ENCODE measurements at places on chromosomes 5 and 9.

GRCh38 chr9:116837018-116837989 is 150.2 kb downstream of the TRIM32 start:
- DNase-seq = no peak

GRCh38 chr9:95876595-95876994 is 1.1 kb downstream of the ERCC6L2 start:
- DNase-seq = no peak

GRCh38 chr5:59760785-59761348 is 132.7 kb downstream of the PDE4D start:
- DNase-seq = no peak

DNA sequence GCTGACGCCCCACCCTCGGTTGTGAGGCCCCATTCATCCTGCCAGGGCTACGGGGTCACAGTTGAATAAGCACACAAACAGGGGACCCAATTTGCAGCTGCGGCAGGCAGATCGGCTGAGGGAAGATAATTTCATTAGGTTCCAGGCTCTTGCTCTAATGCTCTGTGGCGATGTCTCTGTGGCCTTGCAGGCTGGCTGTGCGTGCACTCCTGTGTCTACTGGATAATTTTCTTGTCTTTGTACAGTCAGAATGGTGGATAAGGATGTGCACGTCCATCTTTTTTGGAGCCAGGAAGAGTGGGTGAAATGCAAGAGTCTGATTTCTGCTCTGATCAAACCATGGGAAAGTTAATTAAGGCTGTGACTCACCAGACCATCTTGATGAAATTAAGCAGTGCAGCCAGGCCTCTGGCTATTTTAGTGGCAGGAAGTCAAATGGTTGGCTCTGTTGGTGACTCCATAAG is 39.2 kb downstream of the NSG2 start:
- no peak for DNase-seq

GRCh38 chr5:56759521-56760216 is 55.7 kb upstream of the MAP3K1 start:
- DNase-seq = no peak

- no peak for DNase-seq
Observed at GRCh38 chr5:91643797-91644196, 260.7 kb upstream of the ARRDC3 start.

GRCh38 chr9:95296761-95297160 is 20.7 kb downstream of the FANCC start:
- DNase-seq = no peak

All from transverse colon (tissue), 4 donors.